ENCODE measurements at places on chromosomes 2 and 18.

GRCh38 chr18:23438046-23438377 lies 15.1 kb upstream of the RIOK3 start:
- no peak for DNase-seq

DNA sequence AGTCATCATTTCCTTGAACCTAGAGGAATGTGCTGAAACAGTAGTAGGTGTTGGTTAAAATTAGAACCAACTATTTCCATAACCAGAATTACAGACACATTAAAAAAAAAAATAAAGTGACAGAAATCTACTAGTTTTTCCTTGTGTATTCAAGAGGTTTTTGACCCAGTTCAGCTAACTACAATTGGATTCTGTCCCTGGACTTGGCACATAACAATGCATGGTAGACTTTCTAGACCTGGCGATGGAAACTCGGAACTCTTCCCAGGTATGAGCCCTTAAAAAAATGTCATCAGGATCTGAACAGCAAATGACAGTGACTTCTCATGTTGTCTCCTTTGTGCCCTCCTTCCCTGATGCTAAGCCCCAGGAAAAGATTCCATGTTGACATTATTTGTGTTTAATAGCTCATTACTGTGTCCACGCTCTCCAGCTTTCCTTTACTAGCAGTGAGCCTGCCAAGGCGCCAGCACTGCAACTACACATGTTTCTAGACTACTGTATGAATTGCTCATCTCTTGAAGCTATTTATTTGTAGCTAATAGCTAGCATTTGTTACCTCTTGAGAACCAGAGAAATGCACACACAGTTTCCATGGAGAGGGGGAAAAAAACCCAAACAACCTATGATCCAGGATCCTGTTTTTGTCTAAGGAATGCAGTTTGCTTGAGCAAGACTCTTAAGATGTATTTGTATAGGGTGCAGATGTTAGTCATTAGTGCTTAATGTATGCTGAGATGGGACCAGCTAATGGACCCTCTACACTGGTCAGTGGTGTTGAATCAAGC lies 148.5 kb downstream of the FMNL2 start:
- DNase-seq = no peak

DNA sequence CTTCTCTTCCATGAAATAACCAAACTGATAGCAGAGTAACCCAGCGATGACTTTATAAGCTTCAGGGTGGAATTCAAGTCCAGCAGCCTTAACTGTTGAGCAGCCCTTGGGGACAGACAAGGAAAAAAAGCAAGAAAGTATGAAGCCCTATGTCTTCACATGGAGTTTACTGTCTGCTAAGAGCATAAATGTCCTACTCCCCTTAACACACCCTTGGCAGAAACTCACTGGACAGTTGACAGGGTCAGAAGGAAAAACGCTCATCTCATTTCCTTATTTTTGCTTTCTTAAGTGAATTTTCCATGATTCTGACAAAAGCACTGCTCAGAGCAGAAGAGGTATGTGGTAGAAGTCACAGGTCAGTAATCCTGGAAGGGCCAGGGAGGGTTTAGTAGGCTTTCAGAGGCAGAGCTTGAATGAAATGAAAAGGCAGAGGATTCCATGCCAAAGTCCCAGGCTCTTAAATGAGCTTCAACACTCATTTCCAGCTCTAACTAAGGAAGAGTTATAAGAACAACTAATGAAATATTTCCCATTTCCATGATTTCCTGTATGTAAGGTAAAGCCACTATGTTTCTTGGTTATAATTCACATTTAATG lies 683.3 kb upstream of the KLHL29 start:
- no peak for DNase-seq

DNA sequence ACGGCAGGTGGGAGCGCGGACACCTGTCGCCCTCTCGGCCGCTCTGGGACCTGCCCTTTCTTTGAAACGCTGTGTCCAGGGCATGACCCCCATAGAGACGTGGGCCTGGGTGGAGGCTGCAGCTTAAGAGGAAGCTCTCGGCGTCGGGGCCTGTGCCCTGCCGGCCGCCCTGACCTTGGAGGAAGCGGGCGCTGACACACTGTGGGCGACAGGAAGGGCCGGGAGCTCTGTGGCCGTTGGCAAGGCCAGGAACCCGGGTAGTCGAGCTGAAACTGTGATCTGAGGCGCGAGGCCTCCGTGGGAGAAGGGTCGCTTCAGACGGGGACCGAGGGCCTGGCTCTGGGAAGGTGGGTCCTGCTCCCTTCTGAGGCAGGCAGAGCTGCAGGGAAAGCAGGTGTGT lies 28.2 kb downstream of the KCNG2 start:
- DNase-seq = no peak

- DNase-seq = no peak
Observed at GRCh38 chr18:67232991-67233390, 283.5 kb downstream of the DSEL start.

DNA sequence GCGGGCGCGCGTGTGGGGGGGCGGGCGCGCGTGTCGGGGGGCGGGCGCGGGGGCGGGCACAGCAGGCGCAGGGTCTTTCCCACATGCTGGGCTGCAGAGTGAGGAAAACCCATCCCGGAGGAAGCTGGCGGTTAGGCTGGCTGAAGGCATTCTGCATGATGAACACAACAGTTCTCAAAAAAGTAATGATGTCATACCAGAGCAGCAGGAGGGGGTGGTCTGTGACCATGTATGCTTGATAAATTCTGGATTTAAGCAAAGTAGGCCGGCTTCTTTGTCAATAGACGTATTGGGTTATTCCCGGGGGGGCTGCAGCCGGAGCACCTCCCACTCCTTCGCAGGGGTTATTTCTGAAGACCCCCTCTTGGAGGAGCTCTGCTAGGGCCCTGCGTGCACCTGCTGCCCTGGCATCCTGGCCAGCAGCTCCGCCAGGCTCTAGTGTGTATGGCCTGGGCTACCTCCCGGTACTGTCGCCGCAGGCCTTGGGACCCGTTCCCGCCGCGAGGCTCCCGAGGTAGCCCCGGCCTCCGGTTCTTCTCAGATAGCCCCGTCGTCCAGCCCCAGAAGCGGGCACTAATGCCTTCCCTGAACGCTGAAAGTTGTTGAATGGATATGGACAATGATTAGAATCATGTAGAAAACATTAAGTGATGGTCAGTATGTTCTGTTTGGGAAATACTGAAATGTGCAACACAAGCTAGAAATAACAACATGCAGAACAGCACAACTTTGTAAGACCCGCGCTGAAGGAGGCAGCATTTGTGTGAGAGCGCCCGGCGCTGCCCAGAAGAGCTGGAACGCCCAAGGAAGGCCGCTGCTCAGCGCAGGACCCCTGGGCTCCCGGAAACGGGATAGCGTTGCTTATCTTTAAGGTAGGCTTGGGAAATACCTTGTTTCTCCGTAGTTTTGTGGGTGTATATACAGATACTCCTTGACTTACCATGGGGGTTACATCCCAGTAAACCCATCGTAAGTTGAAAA lies 101.4 kb upstream of the RAB6C start:
- no peak for DNase-seq

DNA sequence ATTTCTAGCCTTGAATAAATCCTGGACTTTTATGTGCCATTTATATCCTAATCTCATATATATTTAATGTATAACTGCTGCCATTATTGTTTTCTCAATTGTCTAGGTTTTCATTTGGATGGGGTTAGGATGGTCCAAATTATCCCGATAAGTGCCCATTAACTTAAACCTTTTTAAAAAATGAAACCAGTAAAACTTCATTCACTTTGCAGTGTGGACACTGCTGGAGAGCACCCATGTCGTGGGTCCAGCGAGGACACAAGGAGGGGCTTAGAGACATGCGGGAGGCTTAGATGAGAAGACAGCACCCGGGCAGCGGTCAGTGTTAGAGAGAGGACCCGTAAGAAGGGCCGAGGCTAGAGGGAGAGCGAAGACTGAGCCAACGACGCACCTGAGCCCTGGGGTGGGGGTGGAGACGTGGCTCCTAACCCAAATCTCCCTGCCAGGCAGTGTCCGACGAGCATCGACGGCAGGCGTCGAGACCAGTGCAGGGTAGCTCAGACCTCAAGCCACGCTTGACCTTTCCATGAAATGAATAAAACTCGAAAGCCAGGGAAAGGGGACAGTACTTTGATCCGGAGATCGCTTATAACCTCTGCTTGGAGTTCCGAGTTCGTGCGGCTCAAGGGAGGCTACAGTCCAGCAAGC lies 9.0 kb upstream of the EN1 start:
- DNase-seq = no peak
